ENCODE measurements at places on chromosomes 1 and 21. TPM values are rescaled to one million over a fixed set of nuclear protein-coding genes. Genes with fewer than 3 reads are reported as not detected.
A peak's percentile ranks its signal among the peaks of the same experiment; 100 is the strongest.

Gene AMY1A
- 5.8 TPM for total RNA-seq

Gene TMEM52
- 1.4 TPM for total RNA-seq

DNA sequence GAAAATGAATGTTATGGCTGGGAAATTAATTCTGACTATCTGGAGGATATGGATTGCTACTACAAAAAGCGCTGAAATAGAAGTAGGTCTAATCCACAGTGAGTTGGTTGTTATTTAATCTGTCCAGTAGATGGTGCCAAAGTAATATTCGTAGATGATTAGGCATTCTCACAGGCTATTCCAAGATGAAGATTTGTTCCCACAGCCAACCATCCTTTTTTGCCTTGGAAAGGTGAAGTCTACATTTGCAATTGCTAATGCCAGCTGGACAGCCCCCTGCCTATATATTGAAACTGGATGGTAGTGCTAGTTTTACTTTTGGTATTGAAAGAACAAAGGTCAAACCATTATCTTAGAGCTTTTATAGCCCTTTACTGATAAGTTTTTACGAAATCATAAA, 43.8 kb downstream of the RBM11 start:
- no peak for DNase-seq
- H3K4me1 ChIP-seq, result no peaks in the 10 kb centered on the region
- H3K36me3 ChIP-seq, result no peaks in the 10 kb centered on the region
- H3K27ac ChIP-seq, result no peak overlapping the region

DNA sequence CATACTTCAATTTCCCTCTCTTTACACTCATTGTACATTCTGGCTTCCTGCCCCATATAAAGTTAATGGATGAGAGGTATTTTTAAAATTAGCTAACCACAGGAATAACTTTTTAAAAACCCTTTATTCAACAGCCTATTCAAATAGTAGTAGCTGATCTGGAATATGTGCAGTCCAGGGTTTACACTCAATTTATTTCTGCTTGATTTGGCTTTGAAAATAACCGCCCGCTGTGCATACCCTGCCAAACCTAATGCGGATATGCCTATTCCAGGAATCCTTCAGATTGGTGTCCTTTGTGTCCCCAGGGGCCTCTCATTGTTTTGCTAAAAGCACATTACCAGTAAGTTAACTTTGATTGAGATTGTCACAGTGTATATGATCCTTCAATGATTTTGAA, 1686.2 kb downstream of the PLA2G4A start:
- DNase-seq, result no peak
- H3K36me3 ChIP-seq, result no peaks in the 10 kb centered on the region
- no peak overlapping the region for H3K27ac ChIP-seq

- no peak overlapping the region for H3K27ac ChIP-seq
- no peaks in the 10 kb centered on the region for H3K27me3 ChIP-seq
- no peak overlapping the region for H3K4me3 ChIP-seq
- peaks cover 24% of the 10 kb centered on the region for H3K36me3 ChIP-seq
- peaks cover 21% of the 10 kb centered on the region for H3K4me1 ChIP-seq
These were observed 48.6 kb downstream of the RPS6KA1 start for GRCh38 chr1:26578167-26578566.

GRCh38 chr1:113320972-113321680, 69.2 kb upstream of the MAGI3 start:
- no peaks in the 10 kb centered on the region for H3K27me3 ChIP-seq
- H3K27ac ChIP-seq, result peak overlapping the region; percentile 54

- no peaks in the 10 kb centered on the region for H3K36me3 ChIP-seq
- H3K27ac ChIP-seq, result no peak within 1 kb of the TSS
- H3K4me1 ChIP-seq, result no peaks in the 10 kb centered on the region
- no peaks in the 10 kb centered on the region for H3K27me3 ChIP-seq
- no peak within 1 kb of the TSS for H3K4me3 ChIP-seq
These were observed at the start of gene MAP3K7CL for GRCh38 chr21:29130270-29130969. MAP3K7CL (plus strand) TSS chr21:29130644; CDS start chr21:29133345, 2,701 bp downstream.
